Tongue (tissue), 3 donors: ENCODE measurements at places on chromosomes 5 and 9. TPM values are rescaled to one million over a fixed set of nuclear protein-coding genes. Genes with fewer than 3 reads are reported as not detected.

GRCh38 chr9:6894135-6894534 is 136.4 kb downstream of the KDM4C start:
- DNase-seq, result no peak

DNA sequence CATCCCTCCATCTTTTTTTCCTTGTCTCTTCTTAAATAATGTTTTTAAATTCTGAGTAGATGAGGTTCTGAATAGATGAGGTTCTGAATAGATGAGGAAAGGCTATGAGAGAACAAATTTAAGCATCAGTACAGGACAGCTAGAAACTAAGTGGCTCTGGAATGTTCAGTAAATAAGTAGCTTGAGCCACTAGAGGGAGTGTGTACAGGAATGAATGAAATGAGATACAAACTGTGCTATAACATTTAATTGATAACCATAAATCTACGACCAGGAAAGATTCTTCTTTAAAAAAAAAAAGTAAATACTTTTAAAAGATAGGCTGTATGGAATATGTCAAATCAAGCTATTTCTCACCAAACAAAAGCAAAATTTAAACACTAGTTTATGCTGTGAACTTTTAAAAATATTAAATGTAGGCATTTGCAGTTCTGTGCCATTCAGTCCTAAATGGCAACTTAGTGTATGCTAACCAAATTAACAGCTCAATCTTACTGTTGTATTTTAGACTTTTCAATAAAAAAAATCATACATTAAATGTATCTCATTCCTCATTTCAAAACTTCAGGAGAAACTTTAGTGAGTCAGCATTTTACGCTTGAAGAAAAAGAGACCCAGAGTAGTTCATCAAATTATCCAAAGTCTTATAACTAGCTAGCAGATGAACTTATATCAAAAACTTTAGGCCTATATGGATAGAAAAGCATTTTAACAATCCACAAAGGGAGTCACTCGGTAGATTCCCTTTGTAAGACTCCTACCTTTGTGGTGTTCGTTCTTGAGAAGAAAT is 70.4 kb upstream of the SNX2 start:
- peak; percentile 59 for DNase-seq

- DNase-seq, result no peak
Observed at GRCh38 chr5:57431759-57432158, 50.9 kb downstream of the ACTBL2 start.

DNA sequence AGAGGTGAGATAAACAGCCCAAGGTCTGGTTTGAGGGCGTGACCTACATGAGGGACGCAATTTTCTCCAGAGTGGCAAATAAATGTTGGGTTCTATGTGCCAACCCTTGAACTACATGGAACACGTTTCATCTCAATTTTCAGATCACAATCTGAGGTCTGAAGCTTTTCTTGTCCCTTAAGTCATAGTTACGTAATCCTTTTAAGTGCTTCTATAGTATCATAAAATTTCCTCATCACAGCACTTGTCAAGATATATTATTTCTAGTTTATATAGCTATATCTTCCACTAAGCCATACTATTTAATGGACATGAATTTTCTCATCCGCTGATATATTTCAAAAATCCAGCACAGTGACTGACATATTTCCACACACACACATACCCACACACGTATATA is 53.1 kb upstream of the GRIN3A start:
- DNase-seq, result no peak

DNA sequence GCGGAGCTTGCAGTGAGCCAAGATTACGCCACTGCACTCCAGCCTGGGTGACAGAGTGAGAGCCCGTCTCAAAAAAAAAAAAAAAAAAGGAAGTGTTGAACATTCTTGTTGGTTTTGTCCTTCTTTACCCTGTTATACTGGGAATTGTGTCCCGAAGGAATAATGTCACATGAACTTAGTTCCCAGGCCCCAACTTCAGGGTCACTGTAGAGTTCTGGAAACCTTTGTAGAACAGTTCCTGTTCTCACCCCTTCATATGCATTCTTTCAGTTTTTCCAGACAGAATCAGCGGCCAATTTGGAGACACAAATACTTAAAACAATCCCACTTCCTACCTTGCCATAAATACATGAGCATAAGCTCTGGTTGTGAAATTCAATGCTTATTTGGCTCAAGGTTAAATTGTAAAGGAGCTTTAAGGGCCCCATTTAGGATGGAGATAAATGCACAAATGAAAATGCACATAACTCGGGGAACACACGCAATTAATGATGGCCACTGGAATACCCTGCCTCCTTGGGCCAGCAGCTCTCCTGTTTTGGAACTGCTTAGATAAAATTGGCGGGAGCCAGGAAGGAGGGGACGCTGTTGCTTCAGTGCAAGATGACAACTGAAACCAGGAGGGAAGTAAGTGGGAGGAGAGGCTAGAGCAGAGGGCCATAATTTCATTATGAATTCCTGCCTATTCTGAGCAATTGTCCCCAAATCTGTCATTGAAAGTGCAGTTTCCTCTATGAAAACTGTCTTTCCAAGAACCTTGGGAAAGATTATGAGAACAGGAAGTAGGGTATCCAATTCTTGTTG is 153.7 kb downstream of the FGF1 start:
- DNase-seq, result peak; percentile 48

The ANKRD31 gene
- total RNA-seq, result 0.51 TPM
